Stromal cell of bone marrow (primary cell): ENCODE measurements at places on chromosomes 1 and 21.

GRCh38 chr1:64886877-64887276 is 79.5 kb downstream of the JAK1 start:
- no peak for DNase-seq

GRCh38 chr1:1943834-1944570 is 24.9 kb upstream of the TMEM52 start:
- DNase-seq, result no peak

DNA sequence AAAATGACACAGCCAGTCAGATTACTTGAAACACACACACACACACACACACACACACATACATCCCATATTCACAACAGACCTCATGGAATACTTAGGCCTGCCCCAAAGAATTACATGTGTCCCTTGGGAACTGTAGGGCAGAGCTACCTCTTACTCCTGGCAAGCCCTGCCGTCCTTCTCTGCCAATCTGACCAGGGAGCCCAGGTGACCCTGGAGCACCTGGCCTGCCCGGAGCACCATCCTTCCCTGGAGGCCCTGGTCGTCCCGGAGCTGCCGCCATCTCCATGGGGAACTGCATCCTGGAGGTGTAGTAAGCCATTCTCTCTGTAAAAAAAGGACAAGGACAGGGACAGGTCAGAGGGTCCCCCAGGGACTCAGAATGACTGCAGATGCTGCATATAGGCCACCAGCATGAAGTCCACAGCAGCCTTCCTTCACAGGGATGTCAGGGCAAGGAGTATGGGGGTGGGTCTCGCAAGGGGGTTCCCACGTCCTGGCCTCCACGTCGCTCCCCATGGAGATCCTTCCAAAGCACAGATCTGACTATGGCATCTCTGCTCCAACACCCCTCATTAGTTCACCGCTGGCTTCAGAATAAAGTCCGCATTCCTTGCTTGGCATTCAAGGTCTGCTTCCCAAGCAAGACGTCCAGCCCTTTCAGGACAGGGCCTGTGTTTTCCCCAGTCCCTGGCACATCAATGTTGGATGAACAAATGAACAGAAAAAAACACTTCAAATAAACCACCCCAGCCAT is 9.2 kb upstream of the PEF1 start:
- DNase-seq, result no peak

DNA sequence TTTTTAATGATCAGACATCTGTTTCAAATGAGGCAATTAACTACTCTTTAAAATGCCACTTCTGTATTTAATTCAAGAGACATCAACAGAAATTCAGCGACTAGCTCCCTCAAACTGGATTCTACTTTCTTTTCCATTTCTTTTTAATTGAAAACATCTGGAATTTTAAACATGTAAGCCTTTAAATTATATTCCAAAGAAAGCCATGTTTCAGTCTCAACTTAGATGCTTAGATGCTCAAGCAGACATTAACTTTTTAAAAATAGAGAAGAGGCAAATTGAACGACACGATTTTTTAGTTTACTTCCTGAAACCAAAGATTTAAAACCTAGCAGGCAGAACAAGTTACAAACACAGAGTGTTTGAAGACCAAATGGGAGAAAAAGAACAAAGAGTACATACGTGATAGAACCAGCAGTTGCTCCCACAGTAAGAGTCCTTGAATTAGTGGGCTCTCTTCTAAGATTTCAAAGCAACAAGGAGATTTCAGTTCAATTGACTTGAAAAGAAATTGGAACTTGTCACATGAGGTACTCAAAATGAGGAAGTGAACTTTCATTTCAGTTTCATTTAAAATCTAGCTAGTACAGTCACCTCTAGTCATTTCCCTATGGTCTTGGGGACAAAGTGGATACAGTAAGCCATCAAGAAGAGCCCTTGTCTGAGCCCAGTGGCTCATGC is at the start of gene CTSS:
CTSS (minus strand) TSS at position 483 of the 681 bp plus-strand sequence. CDS start 1,015 bp downstream, outside the sequence.
- DNase-seq, result no peak
